ENCODE measurements at places on chromosomes 1 and 21.

- DNase-seq = no peak
These were observed 39.2 kb downstream of the SYT6 start for GRCh38 chr1:114114185-114115094.

- no peak for DNase-seq
These were observed 112.5 kb upstream of the SERBP1 start for GRCh38 chr1:67542747-67543146.

DNA sequence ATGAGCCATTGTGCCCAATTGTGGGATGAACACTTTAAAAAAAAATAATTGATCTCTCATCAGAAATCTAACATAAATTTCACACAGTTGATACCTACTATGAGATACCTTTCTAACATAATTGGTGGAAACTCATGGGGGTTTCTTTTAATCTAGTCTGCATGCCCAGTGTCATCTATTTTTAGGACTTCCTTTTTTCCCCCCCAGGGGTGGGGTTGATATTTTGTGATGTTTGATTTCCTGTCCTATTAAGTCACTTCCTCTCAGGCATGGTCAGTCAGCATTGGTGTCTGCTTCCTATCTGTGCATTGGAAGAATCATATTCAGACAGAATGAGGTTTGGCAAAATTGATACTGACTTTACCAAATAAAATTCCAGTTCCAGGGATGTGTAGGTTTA, 21.5 kb downstream of the NFYC start:
- no peak for DNase-seq

GRCh38 chr1:39542924-39543323, 33.7 kb downstream of the PABPC4 start:
- no peak for DNase-seq

DNA sequence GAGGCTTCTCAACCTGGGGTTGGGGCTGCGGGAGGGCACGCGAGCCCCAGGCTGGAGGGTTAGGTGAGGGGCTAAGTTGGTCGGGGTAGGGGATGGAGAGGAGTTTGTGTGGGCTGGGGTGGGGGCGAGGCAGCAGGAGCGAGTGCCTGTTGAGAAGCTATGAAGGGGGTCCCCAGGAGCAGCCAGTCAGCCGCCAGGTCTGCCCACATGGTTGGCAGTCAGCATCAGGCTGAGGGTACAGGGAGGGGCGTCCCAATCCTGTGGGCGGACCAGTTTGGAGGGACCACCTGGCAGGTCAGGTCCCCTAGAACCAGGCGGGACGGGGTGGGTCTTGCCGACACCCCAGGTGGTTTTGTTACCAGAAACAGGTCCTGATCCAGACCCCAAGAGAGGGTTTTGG, 400 bp upstream of the TRIM17 start:
- no peak for DNase-seq

GRCh38 chr21:32770871-32771523, 558 bp downstream of the PAXBP1 start:
- DNase-seq = peak; percentile 9

GRCh38 chr1:166700696-166701095, 138.6 kb upstream of the POGK start:
- DNase-seq = no peak

- DNase-seq = no peak
These were observed 48.5 kb upstream of the S1PR1 start for GRCh38 chr1:101188331-101188730.

All from activated CD4-positive, CD25-positive, alpha-beta regulatory T cell treated with anti-CD3 and anti-CD28 coated beads, Interleukin-2, amount 50 U/mL, for 16 hours (primary cell).